ENCODE measurements at places on chromosomes 7 and 10.

DNA sequence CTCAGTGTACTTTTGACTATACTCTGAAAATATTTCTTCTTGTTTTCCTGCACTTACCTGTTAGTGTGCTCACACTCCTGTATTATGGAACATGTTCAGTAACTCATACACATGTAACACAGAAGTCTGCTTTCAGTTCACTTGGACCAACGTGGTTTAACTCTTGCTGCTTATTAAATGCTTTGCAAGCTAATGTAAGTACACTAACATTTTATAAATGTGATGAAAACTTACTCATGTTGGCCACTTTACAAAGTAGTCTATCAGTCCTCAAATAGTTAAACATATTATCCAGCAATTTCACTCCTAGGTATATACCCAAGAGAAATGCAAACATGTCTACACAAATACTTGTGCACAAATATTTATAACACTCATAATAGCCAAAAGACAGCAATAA is 98.4 kb downstream of the UBE2H start:
- no peak for DNase-seq

- DNase-seq: peak; percentile 40
These were observed 486 bp downstream of the HIPK2 start for GRCh38 chr7:139777133-139777891.

DNA sequence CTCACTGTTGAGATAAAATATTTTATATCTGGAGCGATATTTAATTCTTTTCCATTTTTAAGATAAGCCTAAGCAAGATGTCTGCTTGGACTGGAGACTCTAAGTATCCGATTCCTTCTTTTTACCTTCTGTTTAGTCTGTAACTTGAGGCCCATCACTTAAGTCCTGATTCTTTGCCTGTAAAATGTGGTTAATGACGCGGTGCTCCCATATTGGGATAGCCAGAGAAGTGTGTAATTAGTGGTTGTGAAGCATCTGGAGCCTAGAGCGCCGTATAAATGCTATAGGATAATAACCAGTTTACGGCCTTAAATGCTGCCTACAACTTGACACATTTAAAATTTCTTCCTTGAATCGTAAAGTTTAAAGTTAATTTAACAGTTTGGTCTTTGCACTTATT is 132.9 kb downstream of the CHN2 start:
- no peak for DNase-seq

DNA sequence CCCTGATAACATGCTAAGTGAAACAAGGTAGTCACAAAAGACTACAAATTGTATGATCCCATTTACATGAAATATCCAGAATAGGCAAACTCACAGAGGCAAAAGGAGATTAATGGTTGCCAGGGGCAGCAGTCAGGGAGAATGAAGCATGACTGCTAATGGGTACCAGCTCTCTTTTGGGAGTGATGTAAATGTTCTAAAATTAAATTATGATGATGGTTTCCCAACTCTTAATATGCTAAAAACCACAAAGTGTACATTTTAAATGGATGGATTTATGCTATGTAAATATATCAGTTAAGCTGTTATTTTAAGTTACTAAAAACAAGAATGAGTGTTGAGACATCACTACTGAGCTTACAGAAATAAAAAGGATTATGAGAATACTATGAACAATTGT is 12.6 kb downstream of the CYP51A1 start:
- no peak for DNase-seq

- no peak for DNase-seq
These were observed 2.3 kb downstream of the RNF216 start for GRCh38 chr7:5779141-5779540.

GRCh38 chr7:46153583-46153950 is 232.5 kb upstream of the IGFBP3 start:
- DNase-seq: no peak

GRCh38 chr10:23976275-23976674 is 232.7 kb upstream of the KIAA1217 start:
- DNase-seq: no peak

DNA sequence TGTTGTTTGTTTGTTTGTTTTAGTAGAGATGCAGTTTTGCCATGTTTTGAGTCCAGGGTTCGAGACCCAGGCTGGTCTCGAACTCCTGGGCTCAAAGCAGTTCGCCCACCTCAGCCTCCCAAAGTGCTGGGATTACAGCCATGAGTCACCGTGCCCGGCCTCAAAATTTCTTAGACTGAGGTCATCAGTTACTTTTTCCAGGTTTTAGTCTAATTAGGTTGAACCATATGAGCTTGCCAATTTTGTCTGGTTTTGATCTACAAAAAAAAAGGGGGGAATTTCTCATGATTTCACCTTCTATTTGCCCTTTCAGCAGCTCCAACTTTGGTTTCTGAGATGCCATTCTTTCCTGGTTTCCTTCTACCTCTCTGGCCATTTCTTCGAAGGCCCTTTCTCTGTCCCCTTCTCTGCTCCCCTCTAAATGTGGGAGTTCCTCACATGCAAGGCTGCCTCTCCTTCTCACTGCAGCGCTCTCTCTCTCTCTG is 5.5 kb downstream of the CUEDC2 start:
- DNase-seq: no peak

GRCh38 chr10:123153486-123154091 is 613 bp upstream of the BUB3 start:
- no peak for DNase-seq
